ENCODE measurements at places on chromosomes 6 and 20.

DNA sequence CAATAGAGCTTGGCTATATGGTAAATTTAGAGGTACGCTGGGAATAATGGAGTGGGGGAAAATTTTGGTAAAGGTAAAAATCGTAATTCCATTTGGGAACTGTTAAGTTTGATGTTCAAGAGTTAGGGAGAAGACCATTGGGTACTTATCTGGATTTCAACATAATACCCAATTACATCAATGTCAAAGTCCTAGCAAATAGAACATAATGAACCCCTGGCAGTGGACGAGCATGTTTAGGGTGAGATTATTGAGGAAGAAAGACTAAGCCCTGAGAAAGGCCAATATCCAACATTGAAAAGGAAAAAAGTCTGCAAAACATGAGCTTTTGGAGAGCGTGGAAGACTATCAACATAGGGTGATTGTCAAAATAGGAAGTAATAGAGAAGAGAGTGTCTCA lies 106.6 kb downstream of the TSHZ2 start:
- no peak for DNase-seq

DNA sequence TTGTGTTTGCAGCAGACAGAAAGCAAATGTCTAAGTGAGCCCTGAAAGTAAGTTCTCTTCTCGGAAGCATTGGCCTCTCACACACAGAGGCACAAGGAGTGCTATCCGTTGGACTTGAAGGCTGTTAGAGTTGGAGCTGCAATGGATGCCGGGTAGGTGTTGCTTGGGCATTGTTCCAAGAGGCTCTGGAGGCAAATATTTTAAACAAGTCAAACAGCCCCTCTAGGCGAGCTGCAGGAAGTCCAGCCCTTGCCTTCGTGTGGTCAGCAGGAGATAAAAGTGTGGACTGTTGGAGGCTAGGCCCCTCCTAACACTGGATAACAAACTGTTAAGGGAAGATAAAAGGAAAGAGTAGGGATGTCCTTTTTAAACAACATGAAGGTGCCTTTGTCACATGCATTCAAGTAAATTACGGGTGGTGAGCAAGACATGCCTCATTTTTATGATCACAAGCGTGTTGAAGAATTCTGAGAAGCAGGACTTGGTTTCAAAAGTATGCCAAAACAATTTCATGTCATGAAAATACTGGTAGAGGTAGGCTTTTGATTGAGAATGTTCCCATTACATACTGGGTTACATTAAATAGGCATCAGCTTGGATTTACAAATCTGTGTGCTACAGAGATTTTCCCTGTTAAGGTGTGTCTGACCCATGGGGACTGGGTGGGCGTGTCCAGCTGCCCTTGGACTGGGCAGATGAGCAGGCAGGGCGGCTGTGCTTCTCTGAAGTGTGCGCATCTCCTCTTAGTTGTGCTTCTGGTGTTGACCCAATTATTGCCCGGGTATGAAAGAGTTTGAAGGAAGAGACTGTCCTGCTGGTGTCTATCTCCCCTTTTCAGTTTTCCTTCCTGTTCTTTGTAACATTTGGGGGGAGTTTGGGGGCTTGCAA lies 57.5 kb downstream of the RREB1 start:
- DNase-seq, result peak; percentile 48

GRCh38 chr20:49666911-49667310 lies 46.8 kb downstream of the B4GALT5 start:
- DNase-seq, result no peak

GRCh38 chr6:41432280-41432679 lies 96.9 kb downstream of the NCR2 start:
- no peak for DNase-seq

GRCh38 chr20:53693262-53693871 lies 99.7 kb upstream of the ZNF217 start:
- no peak for DNase-seq

- peak; percentile 24 for DNase-seq
Observed at GRCh38 chr6:41780551-41781365, at the start of gene PRICKLE4. PRICKLE4 (plus strand) TSS chr6:41780782; CDS start chr6:41783474, 2,692 bp downstream.

GRCh38 chr6:71982389-71982788 lies 96.0 kb downstream of the RIMS1 start:
- no peak for DNase-seq

DNA sequence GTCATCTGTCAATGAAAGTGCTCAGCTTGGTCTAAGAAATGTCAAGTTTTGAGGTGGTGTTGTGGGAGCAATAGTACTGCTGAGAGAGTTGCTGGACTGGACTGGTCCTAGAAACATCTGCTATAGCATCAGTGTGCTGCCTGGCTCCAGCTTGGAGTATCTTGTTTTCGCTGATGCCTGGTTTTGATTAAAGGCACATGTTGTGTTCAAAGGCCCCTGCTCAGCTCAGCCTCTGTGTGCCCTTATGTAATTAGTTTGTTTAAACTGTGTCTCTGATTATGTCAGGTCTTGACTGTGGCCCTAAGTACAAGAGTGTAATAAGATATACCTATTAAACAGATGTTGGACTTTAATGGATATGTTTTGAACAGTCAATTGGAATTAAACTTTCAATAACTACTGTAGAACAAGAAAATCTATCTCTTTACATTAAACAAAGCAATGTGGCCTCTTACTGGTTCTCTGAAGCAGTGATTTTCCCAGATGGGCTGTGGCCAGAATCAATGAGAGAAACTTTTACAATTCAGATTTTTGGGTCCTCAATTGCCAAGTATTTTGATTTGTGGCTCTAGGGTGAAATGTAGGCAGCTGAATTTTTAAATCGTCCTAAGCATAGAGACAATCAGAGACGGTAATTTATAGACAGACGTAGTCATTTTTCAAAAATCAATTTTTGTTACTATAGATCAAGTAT lies 668.2 kb downstream of the DHX35 start:
- no peak for DNase-seq

- no peak for DNase-seq
Observed at GRCh38 chr20:50932016-50932485, 814 bp upstream of the ADNP start.

- DNase-seq, result peak; percentile 52
Observed at GRCh38 chr6:50990750-50991446, 172.2 kb downstream of the TFAP2B start.

DNA sequence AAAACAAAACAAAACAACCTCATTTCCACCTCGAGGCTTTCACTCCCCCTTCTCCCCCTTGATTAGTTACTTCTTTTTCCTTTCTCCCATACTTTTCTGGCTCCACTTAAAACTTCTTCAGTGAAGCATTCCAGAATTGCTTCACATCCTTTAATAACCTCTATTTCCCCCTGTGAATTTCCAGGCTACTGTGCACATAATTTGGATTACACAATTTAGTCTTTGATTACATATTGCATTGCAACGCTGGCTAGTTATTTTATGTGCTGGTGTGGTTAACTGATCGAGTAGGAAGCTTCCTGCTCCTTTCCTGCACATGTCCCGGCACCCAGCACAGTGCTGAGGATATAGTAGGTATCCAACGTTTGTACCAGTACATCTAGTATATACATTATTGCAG lies 28.1 kb upstream of the EEF1E1 start:
- peak; percentile 73 for DNase-seq

DNA sequence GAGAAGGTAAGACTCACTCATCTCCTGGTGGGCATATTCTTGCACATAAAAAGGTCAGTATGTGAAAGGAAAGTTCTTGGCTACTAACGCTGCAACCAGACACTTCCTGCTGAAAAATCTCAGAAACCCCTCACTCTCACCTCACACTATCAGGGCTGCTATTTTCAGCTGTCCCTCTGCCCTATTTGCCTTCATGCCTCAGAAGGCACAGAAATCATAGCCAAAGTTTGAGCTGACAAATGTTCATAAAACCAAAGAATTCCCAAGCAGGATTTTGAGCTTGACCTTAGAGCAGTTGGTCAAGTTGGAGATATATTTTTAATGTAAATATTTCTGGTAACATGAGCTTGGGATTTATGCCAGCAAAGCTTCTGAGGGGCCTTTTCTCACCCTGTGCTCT lies 806.2 kb downstream of the MAFB start:
- DNase-seq, result no peak

DNA sequence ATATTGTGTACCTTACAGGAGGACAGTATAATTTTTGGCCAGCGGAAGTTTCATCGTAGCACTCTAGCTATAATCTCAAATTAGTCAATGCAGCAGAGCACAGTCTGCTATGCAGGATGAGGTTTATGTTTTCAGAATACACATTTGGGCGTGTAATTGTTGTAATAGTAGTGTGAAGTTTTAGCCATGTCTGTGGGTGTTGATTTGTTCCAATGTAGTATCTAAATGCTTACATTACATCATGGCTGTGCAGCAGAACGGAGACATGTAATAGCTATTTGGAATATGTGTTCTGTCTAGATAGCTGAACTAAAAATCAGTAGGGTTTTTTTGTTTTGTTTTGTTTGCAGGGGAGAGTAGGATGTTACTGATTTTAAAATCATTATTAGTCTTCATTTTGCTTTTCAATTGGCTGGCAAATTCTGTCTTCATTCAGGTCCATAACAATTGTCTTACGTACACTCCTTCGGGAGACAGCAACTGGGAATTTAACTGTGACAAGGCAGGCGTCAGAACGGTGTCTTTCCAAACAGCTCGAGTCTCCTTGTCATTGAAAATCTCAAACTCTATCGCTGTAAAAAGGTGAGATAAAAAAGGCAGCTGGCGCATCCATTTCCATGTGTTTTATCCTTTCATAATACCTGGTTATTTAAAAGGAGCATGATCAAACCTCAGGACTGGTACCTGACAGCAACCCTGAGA lies 65.1 kb upstream of the CDH4 start:
- peak; percentile 42 for DNase-seq

- no peak for DNase-seq
Observed at GRCh38 chr6:537114-537513, 119.8 kb downstream of the HUS1B start.

DNA sequence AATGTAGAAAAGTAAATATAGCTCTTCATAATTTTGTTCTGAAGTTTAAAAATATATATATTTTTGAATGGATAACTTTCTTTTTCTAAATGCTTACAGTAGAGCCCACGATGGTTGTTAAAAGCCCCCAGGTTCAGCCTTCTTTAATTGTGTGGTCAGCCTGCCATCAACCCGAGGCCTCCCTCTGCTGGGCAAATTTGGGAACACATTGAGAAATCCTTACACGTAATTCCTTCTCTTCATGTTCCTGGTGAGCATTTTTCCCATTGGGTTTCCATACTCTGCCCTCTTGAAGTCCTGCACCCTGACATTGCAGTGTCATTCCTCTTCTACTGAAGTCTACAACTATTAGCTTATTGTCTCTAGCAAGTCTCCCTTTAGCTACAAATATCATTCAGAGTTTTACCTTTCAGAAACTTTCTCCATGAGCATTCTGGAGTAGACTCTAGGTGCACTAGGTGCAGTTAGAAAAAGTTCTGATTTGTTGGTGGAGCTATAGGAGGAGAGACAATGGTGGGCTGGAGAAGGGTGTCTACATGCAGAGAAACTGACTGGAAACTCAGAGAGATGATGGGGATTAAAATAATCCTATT lies 40.6 kb downstream of the TRIM38 start:
- peak; percentile 52 for DNase-seq

DNA sequence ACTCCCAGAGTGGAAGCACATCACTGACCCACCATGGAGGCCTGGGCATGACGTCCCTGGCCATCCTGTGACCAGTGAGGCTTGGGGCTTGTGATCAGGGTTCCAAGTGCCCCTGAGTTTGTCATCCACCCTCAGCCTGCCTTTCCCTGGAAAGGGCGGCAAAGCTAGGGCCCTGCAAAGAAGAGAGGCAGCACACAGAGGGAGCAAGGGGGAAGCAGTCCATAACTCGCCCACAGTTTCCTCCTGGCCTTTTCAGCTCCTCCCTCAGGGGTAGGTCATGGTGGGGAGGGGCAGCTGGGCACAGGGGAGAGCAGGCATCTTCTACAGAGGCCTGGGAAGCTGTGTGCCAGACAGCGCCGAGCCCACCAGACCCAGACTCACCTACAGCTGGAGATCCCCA lies at the start of gene NCR2:
NCR2 (plus strand) TSS at position 313 of the 400 bp plus-strand sequence. CDS start 269 bp downstream, outside the sequence.
- no peak for DNase-seq

DNA sequence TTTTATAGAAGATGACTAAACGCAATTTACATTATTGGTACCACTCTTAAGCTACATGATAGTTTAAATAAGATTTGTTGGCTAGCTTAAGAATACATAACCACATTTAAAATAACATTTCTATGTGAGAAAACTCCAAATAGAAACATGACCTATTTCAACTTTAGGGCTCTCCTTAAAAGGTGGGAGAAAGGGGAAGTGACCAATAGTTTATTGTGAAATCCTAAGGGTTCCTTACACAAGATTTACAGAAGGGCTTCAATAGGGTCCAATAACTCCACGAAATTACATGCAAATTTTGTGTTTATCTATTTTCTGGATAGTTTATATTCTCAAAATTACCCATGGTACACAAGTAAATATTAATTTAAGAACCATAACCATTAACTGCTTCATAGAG lies 91.6 kb upstream of the DST start:
- no peak for DNase-seq

DNA sequence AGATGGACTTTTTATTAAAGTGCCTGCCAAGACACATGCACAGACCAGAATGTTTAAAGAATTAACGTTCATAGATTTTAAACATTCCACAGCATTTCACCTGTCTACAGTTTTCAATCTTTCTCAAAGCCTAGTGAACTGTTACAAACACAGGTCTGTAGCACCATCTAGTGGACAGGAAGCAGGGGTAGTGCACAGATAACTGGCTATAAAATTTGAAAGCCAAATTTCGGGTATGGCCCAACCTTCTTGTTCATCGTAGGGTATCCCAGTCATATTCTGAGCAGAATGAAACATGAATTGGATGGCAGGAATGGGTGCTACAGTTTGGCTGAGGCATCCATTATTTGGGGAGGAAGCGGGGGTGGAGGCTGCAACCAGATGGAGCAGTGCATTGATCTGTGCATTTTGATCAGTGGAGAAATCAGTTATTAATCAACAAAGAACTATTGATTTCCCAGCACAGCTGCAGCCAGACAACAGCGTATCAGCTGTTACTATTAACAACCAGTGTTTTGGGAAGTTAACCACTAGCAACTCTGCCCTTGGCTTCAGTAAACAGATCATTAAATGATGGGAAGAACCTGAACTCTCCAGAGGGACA lies 56.1 kb upstream of the B3GAT2 start:
- peak; percentile 52 for DNase-seq

- DNase-seq, result no peak
Observed at GRCh38 chr20:24734139-24734538, 214.9 kb upstream of the CST7 start.

GRCh38 chr20:58718121-58718563 lies 25.5 kb downstream of the NPEPL1 start:
- no peak for DNase-seq
